ENCODE measurements at places on chromosomes 3 and 15.

GRCh38 chr3:49124991-49125670, 4.5 kb upstream of the USP19 start:
- DNase-seq: no peak

GRCh38 chr3:69240651-69241568, 118.5 kb upstream of the LMOD3 start:
- DNase-seq: no peak

- DNase-seq: no peak
Observed at GRCh38 chr3:7707187-7707586, 794.4 kb upstream of the LMCD1 start.

DNA sequence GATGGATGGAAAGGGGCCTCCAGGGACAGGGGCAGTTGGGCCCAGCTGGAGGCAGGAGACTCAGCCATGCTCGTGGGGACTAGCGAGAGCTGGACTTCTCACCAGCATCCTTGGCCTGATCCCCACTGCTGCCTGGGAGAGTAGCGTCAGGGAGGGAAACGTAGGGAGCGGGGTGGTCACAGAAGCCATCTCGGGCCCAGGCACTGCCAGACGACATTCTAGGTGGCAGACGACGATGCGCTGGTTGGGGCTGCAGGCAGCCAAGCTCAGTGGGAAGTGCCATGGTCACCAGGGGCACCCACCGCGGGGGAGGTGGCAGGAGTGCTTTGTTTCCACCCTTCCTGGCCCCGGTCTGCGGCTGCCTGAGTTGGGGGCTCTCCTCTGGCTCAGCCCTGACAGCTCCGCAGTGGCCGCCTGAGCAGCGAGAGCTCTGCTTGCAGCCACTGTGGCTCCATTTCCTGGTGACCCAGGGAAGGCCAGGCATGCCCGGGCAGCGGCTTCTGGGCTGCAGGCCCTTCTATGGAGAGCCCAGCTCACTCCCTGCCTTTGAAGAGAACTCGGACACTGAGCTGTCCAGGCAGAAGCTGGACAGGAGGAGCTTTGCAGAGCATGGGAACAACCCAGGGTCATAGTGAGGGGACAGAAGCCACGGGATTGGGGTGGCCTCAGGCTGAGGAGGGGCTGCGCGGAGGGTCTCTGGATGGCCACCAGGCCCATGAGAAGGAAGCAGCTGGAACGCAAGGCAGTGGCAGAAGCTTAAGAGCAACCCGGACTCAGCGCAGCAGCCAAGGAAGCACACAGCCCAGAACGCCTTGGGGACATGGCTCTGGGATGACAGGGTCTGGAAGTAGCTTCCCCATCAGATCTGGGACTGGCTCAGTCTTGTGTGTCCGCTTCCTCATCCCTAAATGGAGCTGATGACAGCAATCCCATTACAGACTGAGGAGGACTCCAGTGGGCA, 30.8 kb downstream of the KLHL25 start:
- DNase-seq: no peak

DNA sequence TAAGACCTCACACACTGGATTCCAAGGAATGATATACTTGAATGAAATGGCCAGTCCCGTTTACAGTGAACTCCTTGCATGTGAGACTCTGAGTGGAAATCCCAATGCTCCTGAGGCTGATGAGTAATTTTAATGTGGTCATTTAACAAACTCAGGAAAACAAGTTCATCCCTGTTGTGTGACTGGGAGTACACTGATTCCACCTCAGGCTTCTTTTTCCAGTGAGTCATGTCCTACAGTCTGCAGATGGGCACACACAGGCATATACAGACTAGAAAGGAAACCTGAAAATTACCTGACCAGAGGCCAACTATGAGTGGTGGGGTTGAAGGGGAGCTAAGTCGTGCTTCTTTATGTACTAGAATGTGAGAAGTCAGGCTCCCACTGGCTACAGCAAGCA, 5.8 kb downstream of the SQOR start:
- DNase-seq: no peak

DNA sequence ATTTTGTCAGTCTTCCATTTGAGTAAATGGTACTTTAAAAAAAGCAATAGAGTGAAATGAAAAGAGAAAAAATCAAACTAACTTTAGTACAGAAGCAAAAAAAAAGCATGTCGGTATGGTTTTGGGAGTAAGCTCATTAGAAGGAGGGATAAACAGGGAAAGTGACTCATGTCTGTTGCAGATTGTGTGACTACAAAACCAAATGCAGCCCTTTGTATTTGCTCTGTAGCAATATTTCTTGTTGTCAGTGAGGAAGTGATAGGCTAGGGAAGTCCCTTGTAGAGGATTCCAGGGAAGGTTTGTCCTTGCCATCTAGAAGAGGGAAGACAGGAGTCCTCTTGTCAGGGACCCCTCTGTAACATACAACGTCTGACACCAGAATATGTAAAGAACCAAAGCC, 150.5 kb upstream of the POU1F1 start:
- no peak for DNase-seq

DNA sequence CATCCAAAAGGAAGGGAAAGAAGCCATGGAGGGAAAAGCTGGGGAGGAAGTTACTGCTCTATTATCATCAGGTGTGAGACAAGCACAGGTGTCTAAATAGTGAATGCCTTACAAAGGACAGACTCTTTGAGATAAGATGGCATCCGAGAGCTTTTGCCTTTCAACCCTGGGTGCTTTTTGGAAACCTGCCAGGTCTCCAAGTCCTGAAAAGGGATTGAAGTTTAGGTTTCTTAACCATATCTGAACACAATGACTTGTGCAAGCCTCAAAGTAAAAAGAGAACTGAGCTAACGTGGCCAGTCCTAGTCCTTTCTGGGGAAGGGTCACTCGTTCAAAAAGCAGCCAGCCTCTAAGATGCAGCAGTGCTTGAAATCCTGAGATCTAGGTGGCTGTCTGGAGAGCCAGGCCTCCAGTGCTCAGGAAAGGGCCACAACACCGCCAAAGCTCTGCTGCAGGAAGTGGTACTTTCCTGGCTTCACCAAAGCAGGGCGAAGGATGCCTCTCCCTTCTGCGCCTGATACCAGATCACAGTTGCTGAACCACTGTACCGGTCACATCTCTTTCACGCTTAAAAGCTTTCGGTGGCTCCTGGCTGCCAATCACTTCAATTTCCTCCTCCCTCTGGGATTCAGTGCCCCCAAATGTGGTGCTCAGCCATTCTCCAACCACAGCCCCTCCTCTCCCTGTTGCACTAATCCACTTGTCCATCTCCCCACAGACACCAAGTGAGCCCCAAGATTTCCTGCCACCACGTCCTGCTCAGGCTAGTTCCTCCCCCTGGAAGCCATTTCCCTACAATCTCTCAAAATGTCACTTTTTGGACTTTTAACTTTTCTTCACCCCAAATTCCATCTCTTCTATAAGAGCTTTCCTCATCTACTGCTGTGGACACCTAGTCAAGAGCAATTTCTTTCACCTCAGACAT, 104.1 kb upstream of the LPP start:
- no peak for DNase-seq

DNA sequence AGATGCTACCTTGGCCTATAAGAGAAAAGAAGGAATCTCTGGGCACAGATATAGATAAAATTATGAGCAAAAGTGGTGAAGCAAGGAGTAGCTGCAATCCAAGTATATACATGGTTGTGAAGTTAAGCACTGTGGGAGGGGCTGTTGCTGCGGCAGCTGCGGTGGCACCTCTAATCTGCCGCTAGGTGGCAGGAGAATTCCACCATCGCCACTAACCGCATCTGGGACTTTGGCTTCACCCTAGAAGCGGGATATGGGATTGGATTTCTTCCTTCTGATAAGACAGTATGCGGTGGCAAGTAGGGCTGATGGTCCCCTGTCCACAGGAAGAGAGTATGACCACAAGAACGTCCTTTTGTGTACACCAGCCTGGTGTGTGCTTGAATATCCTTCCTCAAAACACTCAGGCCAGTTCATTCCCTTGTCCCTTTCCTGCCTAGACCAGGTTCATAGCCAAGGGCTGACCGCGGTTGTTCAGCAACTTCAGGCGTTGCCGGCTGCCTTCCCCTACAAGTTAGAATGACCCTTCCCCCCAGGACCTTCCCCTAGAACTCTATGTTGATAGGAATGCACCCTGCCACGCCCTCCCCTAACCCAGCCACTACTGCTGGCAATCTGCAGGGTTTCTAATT, 5.1 kb downstream of the MAGEL2 start:
- peak; percentile 58 for DNase-seq
